Endothelial cell of umbilical vein (primary cell): ENCODE measurements at places on chromosomes 11 and 22. TPM values are rescaled to one million over a fixed set of nuclear protein-coding genes. Genes with fewer than 3 reads are reported as not detected.

The TESMIN gene
- total RNA-seq = 3.1 and 6.1 TPM in 2 replicates

The OR51B5 gene
- not detected in 2 replicates for total RNA-seq

The RANBP1 gene
- total RNA-seq = 237 and 247 TPM in 2 replicates

The SLC1A2 gene
- not detected in 2 replicates for total RNA-seq

The GRAMD1B gene
- 6.8 and 11.1 TPM in 2 replicates for total RNA-seq

The GAS2L1 gene
- total RNA-seq = 42.1 and 44.0 TPM in 2 replicates

The TECTA gene
- total RNA-seq = 0.28 and 0.44 TPM in 2 replicates

The SEC14L2 gene
- total RNA-seq = 22.7 and 28.8 TPM in 2 replicates

DNA sequence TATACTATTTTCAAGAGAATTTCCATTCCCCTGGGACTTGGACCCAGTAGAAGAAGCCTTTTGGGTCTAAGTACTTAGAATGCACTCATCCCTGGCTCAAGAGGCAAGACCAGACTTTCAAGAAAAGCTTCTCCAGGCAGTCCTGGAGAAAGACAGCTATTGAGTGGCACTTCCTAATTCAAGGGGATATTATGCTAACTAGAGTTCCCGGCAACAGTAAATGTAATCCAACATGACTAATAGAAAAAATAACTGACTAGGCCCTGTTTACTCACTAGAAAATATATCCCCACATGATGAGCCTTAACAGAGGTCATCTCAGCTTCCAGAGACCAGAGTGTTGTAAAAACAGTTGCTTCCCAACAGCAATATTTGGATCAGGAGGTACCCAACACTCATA lies 47.2 kb upstream of the AKIP1 start:
- peak; percentile 68 for DNase-seq

- no peak for DNase-seq
These were observed 30.4 kb downstream of the RTN4R start for GRCh38 chr22:20237480-20238440.

GRCh38 chr22:44389926-44390612 lies 77.3 kb upstream of the SHISAL1 start:
- no peak for DNase-seq

DNA sequence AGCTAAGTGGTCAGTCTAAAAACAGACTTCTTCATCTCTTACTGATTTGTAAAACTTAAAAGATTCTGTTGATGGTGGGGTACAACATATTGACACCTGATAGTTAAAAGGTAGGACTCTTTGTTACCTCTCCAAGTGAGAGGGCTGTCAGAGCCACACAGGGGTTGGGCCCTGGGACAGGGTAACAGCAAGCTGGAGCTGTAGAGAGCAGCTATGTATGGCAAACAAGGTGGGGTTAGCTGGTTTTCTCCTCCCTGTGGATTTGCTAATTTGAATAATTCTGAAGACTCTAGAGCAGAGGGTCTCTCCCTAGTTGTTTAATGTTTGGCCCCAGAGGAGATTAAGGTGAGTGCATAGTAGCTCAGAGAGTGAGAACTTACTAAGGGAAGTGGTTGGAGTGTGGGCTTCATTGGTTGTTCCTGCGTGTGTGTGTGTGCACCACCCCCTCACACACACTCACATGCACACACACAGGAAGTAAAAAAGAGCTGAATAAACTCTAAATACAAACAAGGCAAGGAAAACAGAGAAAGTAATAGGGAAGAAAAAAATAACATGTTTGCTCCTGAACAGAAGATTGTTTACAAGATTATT lies 9.2 kb upstream of the GAS2 start:
- no peak for DNase-seq

- DNase-seq = no peak
These were observed 81.4 kb upstream of the AKIP1 start for GRCh38 chr11:8829556-8829955.

DNA sequence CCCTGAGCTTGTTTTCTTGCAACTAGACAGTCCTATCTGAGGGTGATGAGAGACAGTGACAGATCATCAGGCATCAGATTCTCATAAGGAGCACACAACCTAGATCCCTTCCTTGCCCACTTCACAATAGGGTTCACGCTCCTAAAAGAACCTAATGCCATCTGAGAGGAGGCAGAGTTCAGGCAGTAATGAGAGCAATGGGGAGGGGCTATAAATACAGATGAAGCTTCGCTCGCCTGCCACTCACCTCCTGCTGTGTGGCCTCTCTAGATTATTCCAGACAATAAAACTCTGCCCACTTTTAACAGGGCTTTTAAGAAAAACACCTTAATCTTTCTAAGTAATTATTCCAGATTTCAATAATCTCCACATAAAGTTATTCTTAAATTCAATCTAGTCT lies 43.9 kb upstream of the PAK1 start:
- no peak for DNase-seq

DNA sequence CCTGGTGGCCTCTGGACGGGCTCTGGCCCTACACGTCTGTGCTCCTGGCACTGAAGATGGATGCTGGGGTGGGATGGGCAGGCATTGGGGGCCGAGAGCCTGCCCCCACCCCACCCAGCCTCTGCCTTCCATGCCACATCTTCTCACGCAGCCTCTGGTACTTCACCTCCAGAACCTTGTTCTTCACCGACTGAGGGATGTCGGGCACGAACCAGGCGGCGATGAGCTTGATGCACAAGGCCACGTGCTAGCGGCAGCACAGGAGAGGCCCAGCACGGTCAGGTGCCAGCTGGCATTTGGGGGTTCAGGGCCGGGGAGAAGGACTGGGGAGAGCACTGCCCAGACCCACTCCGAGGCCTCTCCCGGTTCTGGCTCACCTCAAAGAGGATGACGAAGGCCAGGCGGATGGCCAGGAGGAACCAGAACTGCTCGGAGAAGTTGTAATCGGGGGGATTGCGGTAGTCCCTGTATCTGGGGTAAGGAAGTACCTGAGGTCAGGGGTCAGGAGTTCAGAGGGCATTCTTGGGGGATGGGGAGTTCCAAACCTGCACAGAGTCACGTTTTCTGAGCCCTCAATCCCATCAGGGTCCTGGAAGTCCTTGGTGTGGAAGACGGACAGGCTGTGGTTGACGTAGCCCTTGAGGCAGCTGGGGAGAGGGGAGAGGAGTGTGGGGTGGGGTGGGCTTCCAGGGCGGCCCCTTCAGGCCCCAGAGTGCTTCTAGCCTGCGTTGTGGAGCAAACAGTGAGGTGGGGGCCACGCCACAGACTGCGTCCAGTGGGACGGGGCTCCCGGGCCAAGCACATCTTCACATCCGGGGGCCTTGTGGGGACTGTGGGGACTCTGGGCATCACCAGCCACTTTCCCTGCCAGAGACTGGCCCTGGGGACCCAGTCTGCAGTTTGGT lies 3.8 kb upstream of the SIGIRR start:
- DNase-seq = no peak

DNA sequence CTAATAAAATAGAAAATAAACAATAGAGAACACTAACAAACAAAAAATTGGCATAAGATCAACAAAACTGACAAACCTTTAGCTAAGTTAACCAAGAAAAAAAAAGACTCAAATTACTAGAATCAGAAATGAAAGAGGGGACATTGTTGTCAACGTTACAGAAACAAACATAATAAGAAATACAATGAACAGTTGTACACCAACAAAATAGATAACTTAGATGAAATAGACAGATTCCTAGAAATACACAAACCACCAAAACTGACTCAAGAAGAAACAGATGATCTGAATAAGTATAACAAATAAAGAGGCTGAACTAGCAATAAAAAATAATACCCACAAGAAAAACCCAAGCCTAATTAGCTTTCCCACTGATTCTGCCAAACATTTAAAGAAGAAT lies 34.7 kb upstream of the TMPRSS4 start:
- DNase-seq = no peak

DNA sequence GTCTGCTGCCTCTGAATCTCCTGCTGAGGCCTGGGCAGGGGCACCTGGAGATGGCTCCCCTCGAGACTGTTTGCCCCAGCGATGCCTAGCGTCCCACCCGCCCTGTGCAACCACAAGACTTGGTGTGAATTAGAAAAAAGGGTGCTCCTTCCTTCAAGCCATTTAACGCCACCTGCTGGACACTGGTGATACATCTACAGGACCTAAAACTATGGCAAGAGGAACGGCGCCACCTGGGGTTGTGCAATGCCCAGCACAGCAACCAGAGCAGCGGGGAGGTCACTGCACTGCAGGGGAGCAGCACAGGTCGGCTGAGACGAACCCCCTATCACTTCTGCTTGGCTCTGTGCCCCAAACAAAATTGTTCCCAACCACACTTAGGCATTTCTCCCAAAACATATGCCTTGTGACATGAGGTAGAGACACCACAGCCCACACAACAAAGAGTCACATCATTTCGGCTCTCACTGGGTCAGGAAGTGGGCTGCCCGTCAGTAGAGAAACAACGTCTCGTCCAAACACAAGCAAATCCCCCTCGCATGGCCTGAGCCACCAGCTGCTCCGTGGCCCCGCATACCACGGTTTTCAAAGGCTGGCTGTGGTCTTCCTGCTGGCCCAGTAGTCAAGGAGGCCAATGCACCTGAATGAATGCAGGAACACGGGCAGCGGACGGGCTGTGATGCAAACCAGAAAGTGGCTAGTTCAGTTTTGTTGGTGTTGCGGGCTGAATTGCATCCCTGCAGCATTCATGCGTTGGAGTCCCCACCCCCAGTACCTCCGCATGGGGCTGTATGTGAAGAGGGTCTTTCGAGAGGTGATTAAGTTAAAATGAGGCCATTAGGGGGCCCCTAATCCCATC lies 171.9 kb downstream of the SHANK2 start:
- DNase-seq = no peak

DNA sequence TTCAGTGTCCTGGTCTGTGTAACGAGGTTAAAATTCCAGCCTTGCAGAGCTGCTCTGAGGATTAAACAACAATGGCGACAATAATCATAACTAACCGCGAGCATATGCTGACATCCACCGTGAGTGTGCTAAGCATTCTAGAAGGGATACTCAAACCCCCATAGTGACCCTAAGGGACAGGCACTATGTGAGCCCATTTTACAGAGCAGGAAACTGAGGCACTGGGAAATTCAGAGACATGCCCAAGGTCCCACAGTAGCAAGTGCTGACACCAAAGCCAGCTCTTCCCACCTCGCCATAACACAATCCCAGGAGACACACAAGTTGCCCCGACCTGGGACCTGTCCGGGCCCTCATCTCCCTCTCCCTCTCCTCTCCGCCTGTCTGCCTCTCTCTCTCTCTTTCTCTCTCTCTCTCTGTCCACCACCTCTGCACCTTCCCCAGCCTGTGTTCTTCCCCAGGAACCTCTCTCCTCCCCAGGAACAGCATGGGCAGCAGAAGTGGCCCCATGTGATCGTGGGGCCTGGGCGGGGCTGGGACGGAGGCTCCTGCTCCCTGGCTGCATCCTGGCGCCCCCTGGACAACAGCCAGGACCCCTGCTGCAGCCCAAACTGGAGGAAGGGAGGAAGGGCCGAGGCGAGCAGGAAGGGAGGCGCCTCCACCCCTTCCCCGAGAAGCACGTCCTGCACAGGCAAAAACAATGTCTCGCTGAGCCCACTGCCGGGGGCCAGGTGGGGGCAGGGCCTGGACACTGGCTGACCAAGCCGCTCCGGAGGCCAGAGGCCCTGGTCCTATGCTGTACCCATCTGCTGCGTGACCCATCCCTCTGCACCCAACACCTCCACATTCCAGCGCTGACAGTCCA lies 14.8 kb upstream of the MFNG start:
- DNase-seq = peak; percentile 47

DNA sequence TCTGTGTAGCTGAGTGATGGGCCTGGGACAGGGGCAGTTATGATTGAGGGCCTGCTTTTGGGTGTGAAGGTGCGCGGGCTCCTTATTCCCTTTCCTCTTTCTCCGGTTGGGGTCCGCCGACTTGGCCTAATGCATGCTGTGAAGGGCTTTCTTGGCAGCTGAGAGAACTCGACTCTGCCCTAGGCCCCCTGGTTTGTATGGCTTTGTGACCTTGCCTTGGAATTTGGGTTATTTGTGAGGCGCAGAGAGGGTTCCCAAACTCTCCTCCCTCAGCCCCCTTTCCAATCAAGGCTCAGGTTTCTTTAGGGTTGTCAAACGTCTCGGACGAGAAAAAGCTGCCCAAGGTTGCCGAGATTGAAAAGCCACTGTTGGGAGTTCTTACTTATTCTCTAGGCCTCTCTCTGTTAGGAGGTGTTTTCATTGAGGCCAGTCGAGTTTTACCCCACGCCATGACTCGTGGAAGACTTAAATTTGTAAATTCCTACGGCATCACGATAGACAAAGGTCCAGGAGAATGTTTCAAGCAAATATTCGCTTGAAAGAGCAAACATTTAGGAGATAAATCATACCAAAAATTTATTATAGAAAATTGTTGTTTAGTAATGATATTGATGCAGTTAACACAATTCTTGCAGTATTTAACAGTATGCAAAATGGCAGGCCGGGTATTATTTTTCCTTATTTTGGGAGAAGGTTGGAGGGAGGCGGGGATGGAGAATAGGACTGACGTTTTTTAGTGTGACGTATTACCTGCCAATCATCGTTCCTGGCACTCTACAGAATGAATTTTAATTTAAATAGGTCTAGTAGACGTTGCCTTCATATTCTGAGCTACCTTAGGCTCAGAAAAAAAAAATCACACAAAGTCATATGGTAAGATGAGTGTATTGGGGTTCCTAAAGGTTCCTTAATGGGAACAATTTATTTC lies 689 bp downstream of the PDHX start:
- peak; percentile 28 for DNase-seq

GRCh38 chr11:130848361-130849214 lies 67.7 kb downstream of the SNX19 start:
- DNase-seq = no peak
